ENCODE measurements at places on chromosomes 7 and 10. TPM values are rescaled to one million over a fixed set of nuclear protein-coding genes. Genes with fewer than 3 reads are reported as not detected.

GRCh38 chr10:44467900-44468299 is 83.0 kb upstream of the CXCL12 start:
- DNase-seq = no peak

DNA sequence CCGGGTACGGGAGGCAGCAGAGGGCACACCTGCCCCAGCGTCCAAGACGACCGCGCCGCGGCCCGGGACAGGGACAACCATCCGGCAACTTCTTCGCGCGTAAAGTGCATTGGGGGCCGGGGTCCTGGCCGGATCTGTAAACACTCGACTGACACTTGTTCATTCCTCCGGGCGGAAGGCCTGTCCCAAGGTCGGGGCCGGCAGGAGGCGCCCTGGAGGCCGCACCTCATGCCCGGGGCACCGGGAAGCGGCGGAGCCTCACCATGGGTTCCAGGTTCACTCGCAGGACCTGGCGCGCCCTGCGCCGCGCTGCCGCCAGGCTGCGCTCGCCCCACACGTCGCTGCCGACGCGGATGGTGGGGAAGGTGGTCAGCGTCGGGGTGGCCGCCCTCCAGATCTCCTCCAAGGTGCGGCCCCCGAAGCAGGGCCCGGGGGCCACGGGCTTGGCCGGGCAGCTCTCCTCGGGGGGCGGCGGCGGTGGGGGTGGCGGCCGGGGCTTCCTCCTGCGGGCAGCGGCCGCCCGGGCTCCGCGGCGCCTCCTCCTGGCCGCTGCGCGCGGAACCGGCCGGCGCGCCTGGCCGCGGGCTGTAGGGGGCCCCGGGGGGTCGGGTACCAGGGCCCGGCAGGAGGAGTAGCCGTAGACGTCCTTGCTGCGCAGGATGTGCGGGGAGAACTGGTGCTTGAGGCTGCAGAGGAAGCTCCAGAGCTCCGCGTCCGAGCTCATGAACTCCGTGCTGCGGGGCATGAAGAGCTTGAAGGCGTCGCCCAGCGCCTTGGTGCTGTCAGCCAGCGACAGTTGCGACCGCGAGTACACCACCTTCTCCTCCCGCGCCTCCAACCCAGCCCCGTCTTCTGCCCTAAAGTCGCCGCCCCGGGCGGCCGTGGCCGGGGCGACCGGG is 746 bp downstream of the CCDC71L start:
- DNase-seq = peak; percentile 87

- no peak for DNase-seq
Observed at GRCh38 chr10:69096045-69096444, 8.1 kb downstream of the SRGN start.

DNA sequence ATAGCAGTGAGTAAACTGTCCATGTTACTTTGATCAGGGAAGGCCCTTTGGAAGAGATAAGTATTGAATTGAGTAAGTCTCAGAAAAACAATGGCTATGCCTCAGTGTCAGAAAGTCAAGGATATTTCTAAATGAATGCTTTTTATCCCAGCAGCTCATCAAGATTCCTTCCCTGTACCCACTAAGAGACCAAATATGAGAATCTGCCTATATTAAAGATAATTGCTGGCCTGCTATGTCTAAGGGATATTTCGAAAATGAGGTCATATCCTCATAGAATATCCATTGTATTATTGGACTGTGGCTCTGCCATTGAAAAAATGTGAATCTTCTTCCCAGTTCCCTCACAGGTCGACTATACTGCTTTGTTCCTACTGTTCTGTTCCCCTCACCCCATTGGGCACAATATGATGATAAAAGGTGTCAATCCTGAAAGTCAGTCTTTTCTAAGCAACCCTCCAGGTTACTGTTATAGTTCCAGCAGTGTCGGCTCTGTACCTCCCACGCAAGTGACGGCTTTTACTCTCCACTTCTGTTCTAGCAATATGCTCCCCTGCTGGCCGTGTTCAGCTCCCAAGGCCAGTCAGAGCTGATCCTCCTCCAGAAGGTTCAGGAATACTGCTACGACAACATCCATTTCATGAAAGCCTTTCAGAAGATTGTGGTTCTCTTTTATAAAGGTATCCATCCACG is 51.7 kb downstream of the BZW2 start:
- DNase-seq = no peak

The MOGAT3 gene
- not detected for total RNA-seq

The DENND2A gene
- 11.6 TPM for total RNA-seq

The PDCD11 gene
- total RNA-seq = 10.1 TPM

The CPA2 gene
- total RNA-seq = not detected

The SMURF1 gene
- 9.0 TPM for total RNA-seq

The ACSM6 gene
- not detected for total RNA-seq
